HFFc6 (cell line): ENCODE measurements at places on chromosomes 7 and 10. TPM values are rescaled to one million over a fixed set of nuclear protein-coding genes. Genes with fewer than 3 reads are reported as not detected.

Gene COBL
- total RNA-seq, result not detected in 2 replicates

Gene REEP3
- total RNA-seq, result 78.8 to 90.0 TPM (median 79.8 TPM) in 3 replicates

DNA sequence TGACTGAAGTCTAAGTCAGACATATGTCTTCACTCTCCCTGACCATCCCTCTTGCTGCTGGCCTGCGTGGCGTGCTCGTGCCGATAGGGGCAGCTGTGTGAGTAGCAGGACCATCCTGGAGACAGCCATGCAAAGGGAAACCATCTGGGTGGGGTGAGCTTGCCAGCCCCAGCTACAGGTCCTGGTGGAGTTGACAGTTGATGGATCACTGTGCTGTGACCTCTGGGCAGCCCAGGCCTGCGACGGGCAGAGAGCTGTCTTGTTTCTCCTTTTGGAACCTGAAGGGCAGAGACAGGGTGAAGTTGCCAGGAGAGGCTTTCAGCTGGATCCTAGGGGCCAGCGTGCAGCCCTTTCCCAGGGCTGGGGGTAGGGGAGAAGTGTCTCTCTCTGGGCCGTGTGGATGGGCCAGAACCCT is 44.7 kb downstream of the GRK5 start:
- peak; percentile 7 for DNase-seq

DNA sequence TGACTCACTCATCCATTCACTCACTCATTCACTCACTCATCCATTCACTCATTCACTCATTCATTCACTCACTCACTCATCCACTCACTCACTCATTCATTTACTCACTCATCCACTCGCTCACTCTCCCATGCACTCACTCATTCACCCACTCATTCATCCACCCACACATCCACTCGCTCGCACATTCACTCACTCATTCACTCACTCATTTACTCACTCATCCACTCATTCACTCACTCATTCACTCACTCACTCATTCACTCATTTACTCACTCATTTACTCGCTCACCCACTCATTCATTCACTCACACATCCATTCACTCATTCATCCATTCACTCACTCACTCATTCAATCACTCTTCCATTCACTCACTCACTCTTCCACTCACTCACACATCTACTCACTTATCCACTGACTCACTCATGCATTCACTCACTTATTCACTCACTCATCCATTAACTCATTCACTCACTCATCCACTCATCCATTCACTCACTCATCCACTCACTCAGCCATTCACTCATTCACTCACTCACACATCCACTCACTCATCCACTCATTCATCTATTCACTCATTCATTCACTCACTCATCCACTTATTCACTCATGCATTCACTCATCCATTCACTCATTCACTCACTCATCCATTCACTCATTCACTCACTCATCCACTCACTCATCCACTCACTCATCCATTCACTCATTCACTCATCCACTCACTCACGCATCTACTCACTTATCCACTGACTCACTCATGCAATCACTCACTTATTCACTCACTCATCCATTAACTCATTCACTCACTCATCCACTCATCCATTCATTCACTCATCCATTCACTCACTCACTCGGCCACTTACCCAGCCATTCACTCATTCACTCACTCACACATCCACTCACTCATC is 74.0 kb downstream of the CARD11 start:
- DNase-seq, result no peak

DNA sequence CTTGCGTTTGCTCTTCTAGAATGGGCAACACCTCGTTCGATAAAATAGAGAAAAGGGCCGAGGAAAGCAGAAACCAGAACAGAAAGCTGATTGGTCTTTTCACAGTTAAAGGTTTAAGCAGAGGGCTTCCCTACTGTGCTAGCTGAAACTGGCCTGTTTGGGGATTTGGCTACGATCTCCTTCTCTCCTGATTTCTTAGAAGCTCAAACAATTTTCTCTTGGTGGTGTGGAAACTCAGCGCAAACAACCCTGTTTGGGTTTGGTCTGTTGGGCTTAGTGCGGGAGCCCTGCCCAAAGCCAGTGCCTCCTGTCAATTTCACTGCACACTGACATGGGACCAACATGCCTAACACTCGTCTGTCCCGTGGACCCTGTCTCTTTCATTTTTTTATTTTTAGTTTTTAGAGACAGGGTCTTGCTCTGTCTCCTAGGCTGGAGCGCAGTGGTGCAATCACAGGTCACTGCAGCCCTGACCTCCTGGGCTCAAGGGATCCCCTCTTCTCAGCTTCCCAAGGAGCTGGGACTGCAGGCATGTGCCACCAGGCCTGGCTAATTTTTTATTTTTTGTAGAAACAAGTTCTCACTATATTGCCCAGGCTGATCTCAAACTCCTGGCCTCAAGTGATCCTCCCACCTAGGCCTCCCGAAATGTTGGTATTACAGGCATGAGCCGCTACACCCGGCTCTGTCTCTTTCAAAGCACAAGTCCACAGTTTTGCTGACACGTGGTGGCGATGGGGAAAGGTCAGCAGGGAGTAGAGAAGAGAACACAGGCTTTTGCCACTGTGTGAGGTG is 16.5 kb upstream of the BNIP3 start:
- DNase-seq, result no peak

GRCh38 chr10:66350622-66351399 is 575.0 kb upstream of the LRRTM3 start:
- no peak for DNase-seq

DNA sequence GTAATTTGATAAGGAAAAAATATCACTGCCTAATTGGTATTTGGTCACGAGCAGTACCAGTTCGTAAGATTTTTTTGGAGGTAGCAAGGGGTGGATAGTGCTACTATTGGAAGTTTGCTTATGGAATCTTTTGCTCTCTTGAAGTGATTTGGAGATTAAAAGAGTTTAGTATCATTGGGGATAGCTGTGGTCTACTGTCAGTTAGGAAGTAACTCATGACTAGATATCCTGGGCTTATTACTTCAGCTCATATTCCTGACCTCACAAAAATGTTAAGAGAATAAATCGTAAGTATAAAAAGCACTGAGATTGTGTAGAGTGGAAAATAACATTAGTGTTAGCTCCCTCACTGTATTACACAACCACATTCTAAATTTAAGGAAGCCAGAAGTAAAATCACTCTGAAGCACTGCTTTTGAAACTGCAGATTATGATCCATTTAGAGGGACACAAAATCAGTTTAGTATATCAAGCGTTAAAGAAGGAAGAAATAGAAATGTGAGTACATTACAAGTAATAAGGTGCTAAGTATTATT is 22.6 kb downstream of the SGPL1 start:
- DNase-seq, result no peak

- no peak for DNase-seq
These were observed 12.3 kb downstream of the SVIL start for GRCh38 chr10:29622382-29622922.

GRCh38 chr7:143405173-143406001 is 3.3 kb downstream of the EPHA1 start:
- DNase-seq, result no peak

DNA sequence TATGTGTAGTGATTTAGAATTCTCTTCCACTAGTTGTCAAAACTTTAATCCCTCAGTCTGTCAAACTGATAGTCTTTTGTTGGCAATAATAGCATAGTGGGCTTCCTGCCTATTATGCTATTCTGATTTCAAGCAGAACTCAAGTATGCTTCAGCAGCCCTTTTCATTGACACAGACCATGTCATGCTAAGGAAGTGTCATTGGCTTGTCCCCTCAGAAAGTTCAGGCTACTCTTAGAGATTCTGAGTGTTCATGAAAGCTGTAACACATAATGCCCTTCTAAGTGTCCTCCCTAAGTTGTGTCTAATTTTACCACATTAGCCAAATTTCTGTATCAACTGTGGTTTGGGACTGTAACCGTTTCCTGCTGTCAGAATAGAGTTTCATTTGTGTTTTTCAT is 198.7 kb downstream of the THSD7A start:
- DNase-seq, result no peak

DNA sequence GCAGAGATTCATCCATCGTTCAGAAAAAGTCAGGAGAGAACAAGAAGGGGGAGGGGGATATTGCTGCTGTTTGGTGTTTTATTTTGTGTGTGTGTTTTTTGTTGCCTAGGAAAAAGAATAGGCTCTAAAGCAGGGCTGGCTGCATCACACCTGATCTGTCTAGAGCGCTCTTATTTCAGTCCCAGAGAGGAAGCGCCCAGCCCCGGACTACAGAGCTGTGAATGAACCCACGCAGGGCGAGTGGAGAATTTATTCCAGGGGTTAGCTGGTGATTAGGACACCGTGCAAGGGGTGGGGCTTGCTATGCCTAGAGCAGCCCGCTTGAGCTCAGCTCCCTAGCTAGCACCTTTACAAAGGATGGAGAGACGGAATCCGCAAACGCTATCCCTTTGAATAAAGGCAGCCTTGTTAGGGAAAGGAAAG is 621 bp upstream of the FAM13C start:
- DNase-seq, result no peak

DNA sequence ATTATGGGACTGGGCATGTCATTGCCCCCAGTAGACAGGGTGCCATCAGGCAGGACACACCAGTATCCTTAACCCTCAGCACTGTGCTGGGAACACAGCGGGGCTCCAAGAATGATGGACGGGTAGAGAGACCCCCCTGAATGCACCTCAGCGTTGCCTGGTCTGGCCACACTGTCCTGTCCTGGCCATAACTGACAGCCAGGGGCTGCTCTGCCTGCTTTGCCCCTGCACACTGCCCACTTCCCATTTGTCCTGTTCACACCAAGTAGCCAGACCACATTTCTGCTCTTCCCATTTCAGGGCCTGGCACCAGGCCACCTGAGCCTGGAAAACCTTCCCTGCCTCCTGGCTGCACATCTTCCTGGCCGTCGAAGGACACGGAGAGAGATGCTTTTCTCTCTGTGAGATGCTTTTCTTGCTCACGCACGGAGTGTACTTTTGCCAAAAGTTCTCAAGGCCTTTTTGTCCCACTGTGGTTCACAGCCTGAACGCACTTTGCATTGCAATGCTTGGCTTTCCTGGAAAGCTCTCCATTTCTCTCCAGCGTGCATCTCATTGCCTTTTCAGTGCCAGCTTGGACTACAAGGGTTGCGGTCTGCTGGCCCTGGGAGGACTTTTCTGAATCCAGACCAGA is 131.0 kb upstream of the EEPD1 start:
- no peak for DNase-seq
